Iris pigment epithelial cell (primary cell): ENCODE measurements at places on chromosomes 12 and 14.

DNA sequence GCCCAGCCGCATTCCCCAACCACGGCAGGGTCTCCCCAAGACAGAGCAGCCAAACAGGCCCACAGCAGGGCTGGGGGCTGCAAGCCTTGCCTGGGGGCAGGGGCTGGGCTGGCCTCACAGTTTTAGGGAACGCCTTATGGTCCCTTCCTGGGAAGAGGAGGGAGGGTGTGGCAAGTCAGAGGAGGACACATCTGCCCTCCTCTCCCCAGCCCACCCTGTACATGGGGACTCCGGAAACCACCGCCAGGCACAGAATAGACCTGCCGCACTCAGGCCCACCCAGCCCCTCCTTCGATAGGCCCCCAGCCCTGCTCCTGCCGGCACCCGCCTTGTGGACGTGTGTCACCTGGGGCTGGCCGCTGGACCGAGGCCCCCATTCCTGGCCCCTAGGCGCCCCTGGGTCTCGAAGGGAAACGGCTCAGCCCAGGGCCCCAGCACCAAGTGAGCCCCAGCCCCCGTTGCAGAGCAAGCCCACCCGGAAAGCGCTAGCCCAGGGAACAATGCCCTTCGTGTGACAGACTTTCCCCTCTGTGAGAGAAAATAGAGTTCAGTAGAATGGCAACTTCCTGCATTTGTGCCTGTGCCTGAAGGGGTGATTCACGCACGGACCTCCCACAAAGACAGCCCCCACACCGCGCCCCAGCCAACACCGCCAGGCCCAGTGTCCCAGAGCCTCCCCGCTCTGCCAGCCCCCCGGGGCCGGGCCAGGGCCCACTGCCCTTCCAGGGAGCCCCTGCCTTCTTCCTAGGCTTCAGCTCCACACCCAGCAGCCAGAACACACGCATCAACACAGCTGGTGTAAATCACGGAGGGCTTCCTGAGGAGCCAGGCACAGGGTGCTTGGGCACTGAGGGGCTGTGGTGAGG lies 12.0 kb upstream of the NUDT14 start:
- DNase-seq = peak; percentile 43

DNA sequence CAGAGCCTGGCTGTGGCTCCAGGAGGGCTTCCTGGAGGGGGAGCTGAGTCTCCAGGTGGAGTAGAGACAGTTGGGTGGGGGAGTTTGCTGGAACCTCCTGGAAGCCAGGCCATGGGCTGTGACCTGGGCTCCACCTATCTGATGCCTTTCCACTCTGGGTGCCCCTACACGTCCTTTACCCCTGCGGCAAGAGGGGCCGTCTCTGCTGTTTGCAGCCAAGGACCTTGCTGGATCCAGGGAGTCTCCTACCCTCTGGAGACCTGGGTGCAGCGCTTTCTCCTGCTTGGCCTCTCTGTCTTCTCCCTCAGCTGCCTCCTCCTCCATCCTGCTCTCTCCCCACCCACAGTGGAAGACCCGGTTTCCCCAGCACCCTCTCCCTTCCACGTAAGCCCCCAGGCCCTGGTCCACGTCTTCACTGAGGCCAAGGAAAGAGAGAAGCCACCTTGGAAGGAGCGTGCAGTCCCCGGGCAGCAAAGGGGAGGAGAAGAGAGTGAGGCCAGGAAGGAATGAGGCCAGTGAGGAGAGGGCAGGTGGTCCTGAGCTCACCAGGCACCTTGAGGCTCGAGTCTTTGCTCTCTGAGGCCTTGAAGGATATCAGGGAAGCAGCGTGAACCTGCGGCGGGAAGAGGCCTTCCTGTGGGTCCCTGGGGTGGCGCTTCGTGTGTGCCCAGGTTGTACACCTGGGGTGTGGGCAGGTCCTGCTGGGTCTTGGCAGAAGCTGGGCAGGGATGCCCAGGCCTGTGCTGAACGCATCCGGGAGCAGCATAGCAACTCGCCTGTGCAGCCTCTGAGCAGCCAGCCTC lies 294.3 kb upstream of the RTL1 start:
- DNase-seq = no peak

DNA sequence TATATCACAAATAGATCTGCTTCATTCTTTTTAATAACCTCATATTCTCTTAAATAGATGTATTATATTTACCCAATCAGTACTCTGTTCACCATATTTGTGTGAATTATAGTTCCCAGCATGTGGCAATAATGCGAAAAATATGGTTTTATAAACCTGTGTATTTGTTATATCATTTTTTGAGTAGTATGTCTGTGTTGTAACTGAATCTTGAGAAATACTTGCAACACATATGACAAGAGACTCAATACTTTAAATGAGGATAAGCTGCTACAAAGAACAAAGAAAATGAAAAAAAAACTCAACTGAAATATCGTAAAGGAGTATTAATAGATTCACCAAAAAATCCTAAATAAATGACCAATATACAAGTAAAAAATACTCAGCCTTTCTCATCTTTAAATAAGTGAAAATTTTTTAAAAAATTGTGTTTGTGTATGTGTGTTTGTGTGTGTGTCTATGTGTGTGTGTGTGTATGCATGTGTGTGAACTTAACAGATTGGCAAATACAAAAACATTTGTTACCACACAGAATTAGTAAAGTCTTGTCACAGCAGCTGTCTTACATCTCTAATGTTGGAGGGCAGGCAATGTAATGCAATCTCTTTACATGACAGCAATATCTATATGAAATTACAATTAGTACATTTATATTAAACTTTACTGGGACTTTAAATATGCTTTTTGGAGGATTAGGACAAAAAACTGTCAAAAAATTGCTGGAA lies 441.9 kb upstream of the MGAT4C start:
- peak; percentile 22 for DNase-seq

GRCh38 chr12:9750276-9751203 lies 10.2 kb downstream of the CD69 start:
- DNase-seq = peak; percentile 64

- DNase-seq = no peak
Observed at GRCh38 chr12:81835783-81836182, 76.6 kb upstream of the PPFIA2 start.

DNA sequence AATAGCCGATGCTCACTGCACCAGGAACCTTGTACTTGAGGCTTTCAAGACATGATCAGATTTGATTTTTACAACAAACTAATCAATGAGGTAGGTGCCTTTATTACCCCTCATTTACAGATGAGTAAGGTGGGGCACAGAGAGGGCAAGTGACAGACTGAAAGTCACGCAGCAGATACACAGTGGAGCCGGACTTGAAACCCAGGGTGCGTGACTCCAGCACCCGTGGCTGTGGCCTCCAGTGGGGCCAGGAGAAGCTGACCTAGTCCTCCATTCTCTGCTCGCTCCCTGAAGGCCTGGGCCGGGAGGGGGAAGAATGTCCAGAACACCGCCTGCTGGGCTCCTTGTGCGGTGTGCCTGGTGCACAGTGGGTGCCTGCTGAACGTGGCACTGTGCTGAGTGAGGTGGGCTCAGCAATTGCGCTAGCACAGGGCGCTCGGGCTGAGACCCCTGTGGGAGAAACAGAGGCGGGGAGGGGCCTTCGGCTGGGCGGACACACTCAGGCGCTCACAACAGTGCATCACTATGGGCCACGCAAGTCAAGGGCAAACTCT lies 125.2 kb downstream of the CALM1 start:
- no peak for DNase-seq
